Upper lobe of left lung (tissue), 6 donors: ENCODE measurements at places on chromosomes 13 and 19. TPM values are rescaled to one million over a fixed set of nuclear protein-coding genes. Genes with fewer than 3 reads are reported as not detected.
A peak's percentile ranks its signal among the peaks of the same experiment; 100 is the strongest.

Gene FSD1
- 1.00 TPM for total RNA-seq

Gene SHFL
- total RNA-seq = 45.3 TPM

Gene IGFL2
- total RNA-seq = not detected

DNA sequence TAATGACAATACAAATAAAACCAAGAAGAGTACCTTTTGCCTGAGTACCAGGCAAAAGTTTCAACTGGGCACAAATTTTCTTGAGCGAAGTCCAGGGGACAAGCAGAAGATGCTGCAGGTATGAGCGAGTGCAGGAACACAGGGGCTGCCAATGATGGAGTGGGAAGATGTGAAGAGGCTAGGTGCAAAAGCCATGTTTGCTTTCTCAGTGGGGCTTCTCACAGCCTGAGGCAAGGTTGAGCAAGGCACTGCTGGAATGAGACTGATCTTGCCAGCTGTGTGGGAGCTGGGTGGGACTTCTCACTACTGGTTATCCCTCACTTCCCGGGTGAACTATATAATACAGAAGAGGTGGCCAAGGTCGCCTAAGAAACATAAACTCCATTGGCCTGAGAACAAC is 1200.7 kb downstream of the SLITRK1 start:
- no peak overlapping the region for H3K4me3 ChIP-seq
- no peak overlapping the region for H3K27ac ChIP-seq
- no peaks in the 10 kb centered on the region for H3K4me1 ChIP-seq

GRCh38 chr19:6063576-6064335 is 46.5 kb downstream of the RFX2 start:
- H3K36me3 ChIP-seq = no peaks in the 10 kb centered on the region
- DNase-seq = no peak
- H3K27me3 ChIP-seq = no peaks in the 10 kb centered on the region
- H3K4me3 ChIP-seq = no peak overlapping the region
- H3K4me1 ChIP-seq = peaks cover 95% of the 10 kb centered on the region

DNA sequence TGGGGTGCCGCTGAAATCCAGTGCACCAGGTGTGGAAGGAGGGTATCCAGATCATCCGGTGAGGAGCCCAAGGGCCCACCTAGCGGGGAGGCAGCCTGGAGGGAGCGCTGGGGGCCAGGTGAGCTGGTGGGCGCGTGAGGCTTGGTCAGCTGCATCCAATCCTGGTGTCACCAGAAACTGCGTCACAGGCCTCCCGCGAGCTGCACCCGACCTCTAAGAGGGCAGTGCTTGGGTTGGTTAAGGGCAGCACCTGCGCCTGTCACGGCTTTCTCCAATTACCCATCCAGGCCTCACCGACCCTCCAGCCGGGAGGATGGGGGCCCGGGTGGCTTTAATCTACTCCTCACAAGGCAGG is 284 bp downstream of the RNF17 start:
- H3K27me3 ChIP-seq = no peaks in the 10 kb centered on the region
- no peaks in the 10 kb centered on the region for H3K4me1 ChIP-seq
- no peak overlapping the region for H3K27ac ChIP-seq
- H3K4me3 ChIP-seq = no peak overlapping the region
- no peaks in the 10 kb centered on the region for H3K36me3 ChIP-seq
- DNase-seq = peak; percentile 67

- H3K27me3 ChIP-seq = no peaks in the 10 kb centered on the region
- peak; percentile 31 for DNase-seq
- no peak overlapping the region for H3K27ac ChIP-seq
- H3K4me1 ChIP-seq = peaks cover 29% of the 10 kb centered on the region
Observed at GRCh38 chr13:39577838-39578491, 25.0 kb downstream of the LHFPL6 start.
